ENCODE measurements at places on chromosomes 4 and X.

- DNase-seq: no peak
Measured at GRCh38 chr4:2075987-2076907, 17.1 kb downstream of the NAT8L start.

DNA sequence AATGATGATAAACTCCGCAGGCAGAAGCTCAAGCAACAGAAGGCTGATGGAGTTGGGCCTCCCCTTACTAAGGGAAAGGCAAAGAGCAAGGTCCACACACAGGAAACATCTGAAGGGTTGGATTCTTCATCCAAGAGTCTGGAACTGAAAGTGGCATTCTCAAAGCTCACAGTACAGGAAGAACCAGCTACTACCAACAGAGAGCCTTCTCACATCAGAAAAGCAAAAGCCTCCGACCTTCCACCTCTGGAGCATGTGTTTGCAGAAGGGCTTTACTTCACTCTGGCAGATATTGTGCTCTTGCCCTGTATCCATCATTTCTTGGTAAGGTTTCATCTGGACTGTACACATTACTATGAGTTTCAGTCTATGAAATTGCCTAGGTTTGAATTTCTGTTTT lies 10.6 kb downstream of the GSTCD start:
- no peak for DNase-seq

DNA sequence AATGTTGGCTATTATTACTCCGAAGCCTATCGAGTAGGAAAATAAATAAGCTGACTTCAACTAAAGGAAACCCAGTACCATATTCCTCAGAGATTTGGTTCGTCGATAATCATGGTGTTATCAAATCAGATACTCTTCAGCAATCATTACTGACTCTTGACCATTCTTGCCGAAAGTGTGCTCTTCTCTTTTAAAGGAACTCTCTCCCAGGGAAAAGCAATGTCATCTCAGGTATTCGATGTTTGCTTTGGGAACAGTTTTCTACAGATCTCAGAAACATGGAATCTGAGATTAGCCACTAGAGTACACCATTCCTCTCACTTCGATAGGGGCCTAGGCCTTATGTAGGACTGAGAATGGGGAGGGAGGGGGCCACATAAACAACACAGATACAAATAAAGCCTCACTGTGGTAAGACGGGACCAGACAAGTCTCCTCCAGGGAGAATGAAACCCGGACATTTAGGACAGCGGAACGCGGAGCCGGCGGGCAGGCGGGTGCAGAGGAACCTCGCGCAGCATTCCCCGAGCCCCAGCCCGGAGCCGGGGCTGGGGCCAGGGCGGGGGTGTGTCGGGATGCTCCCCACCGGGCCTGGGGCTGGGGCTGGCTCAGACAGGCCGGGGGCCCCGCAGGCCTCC lies 581 bp downstream of the DNAJB14 start:
- DNase-seq: no peak

GRCh38 chr4:105828074-105828473 lies 67.2 kb upstream of the NPNT start:
- DNase-seq: no peak

DNA sequence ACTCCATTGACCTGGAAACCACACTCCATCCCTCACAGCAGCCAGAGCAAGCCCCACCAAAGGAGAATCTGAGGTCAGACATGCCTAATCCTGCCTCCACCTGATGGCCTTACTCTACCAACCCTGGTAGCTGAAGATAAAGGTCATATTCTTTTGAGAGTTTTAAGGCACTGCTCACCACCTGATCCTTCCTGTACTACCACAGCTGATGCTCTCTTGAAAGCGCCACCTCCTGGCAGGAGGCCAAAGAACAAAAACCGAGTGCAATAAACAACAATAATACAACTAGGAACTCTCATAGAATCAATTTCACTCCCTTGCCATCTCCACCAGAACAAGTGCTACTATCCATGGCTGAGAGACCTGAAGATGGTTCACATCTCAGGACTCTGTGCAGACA lies 301.6 kb downstream of the NAF1 start:
- DNase-seq: no peak

DNA sequence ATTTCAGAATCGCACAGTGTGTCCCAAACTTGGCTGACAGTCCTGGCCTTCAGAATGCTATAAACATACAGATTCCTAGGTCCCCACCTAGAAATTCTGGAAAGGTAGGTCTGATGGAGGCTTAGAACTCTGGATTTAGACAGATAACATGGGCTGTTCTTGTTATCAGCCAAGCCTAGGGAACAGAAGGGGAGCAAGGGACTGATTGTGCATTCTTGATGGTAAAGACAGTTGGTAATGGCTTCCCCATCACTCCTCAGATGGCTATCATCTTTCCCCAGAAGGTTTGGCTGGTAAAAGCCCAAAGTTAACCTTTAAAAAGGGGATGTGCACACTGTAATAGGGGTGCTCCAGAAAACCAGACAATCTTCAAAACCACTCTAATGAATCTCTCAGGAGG lies 35.7 kb downstream of the DIPK2B start:
- DNase-seq: no peak

DNA sequence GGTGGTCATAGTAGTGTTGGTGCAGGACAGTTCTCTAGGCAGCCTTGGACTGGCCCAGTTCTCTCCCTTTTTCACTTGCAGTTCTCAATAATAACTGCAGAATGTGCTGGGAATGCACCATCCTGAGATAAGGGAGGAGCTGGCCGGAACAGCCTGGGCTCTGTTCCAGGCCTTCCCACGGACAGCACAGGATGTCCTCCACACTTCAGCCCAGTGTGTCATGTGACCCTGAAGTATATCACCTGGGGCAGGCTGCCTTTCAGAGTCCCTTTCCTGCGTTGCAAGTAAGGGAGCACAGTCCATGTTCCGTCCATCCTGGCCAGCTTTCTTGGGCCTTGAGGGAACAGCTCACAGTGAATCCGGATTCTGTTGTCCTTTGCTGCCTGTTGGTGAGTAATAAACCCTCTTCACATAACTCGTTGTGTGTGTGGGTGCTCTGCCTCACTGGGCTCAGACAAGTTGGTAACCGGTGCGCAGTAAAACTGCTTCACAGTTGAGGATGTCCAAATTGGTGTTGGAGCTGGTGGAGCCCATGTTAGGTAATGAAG lies 32.3 kb upstream of the BBS12 start:
- no peak for DNase-seq

DNA sequence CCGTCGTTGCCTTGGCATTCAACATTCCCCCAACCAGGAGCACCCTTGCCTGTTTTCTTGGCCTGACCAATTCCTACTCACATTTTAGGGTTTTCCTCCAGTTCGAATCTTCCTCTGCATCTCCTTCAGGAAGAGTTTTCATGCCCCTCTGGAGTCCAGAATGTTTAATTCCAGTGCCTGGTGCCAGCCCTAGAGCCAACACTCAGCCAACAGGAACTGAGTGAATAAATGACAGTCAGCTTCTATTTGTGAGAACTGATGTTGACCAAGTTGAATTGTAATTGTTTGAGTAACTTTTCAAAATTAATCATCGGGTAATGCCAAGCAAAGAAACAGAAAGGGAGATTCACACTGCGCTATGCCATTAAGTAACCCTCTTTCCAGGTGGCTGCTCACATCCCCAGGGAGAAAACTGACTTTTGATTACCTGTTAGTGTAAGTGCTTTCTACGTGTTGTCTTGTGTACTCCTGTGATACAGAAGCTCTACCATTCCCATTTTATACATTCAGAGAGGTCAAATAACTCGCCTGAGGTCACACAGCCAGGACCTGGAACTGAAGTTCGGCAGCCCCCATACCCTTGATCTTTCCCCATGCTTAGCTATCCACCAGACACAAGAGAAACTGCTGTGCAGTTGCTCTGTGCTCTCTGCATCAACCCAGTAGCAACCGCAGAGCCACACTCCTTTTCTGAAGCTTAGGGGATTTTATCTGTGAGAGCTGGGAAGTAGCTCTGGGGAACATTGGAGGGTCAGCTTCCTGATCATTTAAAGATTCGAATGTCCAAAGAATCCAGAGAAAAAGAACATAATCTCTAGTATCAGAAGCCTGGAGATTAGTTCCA lies 19.0 kb upstream of the SLC2A9 start:
- no peak for DNase-seq

GRCh38 chrX:130726661-130727060 lies 176.3 kb downstream of the ENOX2 start:
- DNase-seq: no peak

GRCh38 chrX:63658920-63659319 lies 126.1 kb downstream of the ARHGEF9 start:
- DNase-seq: no peak

GRCh38 chr4:140156529-140157171 lies 2.7 kb upstream of the MAML3 start:
- DNase-seq: peak; percentile 13

DNA sequence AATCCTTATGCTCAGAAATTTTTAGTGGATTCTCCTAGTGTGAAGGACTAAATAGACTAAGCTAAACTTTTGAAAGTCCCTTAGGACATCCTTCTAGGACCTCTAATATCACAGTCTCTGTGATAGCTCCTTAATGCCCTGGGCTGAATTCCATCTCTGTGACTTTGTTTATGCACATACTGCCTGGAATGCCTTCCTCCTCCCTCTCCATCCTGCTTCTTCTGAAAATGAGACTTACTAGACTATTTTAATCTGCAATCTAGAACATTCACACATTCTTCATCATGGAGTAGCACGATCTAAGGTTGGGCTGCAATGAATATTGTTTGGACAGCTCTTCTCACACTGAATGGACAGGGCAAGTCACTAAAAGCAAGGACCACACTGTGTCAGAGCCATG lies 65.0 kb upstream of the MSX1 start:
- DNase-seq: no peak

GRCh38 chrX:103343105-103343504 lies 13.1 kb downstream of the TCEAL7 start:
- DNase-seq: peak; percentile 41

DNA sequence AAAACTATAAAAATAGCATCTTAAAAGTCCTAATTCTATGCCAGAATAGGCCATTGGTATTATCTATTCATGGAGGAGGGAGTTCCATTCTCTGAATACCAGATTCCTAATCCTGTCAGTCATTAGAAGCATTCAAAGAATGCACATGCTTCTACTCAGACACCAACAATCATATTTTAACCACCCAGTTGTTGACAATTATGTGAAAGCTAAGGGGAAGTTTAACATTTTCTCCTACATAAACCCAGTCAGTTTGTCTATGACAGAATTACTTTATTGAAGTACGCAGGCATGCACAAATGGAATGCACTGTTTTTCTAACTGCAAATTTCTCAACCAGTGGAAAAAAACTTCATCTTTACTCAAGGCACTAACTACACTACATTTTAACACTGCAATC lies 69.6 kb upstream of the MTNR1A start:
- DNase-seq: no peak

- no peak for DNase-seq
Measured at GRCh38 chrX:136650811-136651210, 2.9 kb downstream of the CD40LG start.

GRCh38 chr4:85656759-85657505 lies 182.0 kb downstream of the ARHGAP24 start:
- no peak for DNase-seq

DNA sequence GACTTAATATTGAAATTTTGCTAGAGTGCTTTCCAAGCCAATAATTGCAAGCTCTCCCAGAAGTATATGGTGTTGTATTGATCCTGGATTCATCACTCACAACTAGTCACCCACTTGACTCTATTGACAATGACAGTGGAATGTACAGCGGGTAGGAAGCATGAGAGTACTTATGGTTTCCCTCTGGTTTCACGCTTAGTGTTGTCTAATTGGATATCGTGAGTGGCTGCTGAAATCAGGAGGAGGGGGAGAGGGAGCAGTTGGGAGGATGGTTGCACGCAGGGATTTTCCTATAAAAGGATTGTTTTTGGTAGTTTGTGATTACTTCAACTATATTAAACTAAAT lies 1819.5 kb upstream of the TENM3 start:
- DNase-seq: no peak

DNA sequence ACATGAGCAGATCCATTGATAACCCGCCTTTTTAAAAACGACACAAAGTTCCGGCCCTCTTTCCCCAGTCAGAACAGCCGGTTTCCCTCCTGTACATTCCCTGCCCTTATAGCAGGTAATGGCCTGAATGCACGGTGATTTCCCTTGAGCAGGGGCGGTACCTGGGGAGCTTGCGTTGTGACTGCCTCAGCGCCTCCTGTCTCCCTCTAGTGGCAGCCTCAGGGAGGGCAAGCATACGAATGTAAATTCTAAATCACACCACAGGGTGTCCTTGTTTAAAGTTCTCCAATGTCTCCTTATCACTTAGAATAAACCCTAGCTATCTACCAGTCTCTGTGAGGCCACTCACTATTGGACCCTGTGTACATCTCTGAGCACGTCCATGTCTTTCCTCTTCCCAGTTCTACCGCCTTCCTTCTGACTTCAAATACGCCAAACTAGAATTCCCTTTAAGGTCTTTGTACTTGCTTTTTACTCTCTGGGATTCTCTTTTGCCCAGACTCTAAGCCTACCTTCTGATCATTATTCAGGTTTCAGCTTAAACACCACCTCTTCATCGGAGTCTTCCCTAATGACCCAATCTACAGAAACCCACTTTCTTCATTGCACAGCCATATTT lies 18.4 kb upstream of the LDB2 start:
- peak; percentile 73 for DNase-seq

- DNase-seq: no peak
Measured at GRCh38 chr4:101114936-101115372, 232.4 kb downstream of the PPP3CA start.

- DNase-seq: no peak
Measured at GRCh38 chr4:100823993-100824323, 306.1 kb upstream of the EMCN start.

DNA sequence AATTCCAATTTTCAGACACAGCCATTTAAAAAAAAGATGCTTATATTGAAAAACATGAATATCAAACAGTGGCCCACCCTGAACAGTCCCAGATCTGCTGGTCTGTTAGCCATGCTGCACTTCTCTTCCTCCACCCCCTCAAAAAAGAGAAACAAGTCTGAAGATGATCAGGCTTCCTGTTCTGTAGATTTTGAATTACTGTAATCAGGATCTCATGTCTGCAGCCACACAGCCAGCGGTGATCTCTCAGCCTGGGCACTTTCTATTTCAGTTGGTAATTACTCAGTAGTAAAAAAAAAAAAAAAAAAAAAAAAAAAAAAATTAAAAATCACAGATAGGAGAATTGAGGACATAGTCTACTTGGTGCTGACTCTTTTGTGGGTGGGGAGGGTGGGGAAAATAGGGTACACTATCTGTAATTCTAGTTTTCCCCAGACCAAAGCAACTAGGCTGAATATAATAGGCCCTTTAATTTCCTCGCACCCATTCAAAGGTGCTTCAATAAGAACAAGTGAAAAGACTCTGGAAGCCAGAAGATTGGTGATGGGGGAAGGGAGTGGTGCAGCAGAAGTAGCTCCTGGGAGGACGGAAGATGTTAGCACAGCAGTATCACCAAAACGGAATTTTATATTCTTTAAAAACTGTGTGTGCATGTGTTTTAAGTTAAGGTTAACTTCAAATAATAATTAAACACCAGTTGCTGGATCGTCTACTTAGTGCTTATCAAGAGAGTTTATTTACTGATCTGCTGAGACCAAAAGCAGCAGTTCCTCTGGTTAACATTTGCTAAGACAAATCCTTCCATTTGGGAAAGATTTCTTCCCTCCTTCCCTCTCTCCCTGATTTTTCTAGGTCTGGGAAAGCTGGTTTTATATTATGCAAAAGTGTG lies 47.0 kb downstream of the SPRY1 start:
- DNase-seq: no peak
